GM12892 (cell line): ENCODE measurements at places on chromosomes 13 and 19.

DNA sequence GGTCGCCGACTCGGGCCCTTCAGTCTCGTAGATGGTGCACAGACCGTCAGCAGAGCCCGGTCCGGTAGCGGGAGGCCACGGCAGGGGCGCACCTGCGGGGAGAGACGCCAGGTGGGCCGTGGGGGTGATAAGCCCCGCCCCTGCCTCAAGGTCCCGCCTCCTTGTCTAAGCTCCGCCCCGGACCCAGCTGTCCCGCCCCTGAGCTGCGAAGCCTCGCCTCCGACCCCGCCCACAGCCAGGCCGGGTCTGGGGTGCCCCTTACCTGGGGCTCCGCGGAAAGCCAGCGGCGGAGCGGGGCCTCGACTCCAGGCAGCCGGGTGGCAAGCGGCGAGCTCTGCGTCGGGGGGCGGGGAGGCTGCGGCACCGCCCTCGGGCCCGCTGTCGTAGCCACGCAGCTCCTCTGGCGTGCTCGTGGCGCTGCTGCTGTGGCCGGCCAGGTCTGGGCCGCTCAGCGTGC lies 4.7 kb downstream of the PRR36 start:
- DNase-seq: peak; percentile 69

GRCh38 chr13:24692561-24692960 lies 12.4 kb downstream of the ATP12A start:
- DNase-seq: no peak

GRCh38 chr13:77310161-77310560 lies 16.7 kb downstream of the MYCBP2 start:
- DNase-seq: no peak

GRCh38 chr13:52374873-52375411 lies 31.0 kb downstream of the THSD1 start:
- no peak for DNase-seq

- DNase-seq: no peak
These were observed 795.6 kb upstream of the SLITRK1 start for GRCh38 chr13:84677836-84678235.

DNA sequence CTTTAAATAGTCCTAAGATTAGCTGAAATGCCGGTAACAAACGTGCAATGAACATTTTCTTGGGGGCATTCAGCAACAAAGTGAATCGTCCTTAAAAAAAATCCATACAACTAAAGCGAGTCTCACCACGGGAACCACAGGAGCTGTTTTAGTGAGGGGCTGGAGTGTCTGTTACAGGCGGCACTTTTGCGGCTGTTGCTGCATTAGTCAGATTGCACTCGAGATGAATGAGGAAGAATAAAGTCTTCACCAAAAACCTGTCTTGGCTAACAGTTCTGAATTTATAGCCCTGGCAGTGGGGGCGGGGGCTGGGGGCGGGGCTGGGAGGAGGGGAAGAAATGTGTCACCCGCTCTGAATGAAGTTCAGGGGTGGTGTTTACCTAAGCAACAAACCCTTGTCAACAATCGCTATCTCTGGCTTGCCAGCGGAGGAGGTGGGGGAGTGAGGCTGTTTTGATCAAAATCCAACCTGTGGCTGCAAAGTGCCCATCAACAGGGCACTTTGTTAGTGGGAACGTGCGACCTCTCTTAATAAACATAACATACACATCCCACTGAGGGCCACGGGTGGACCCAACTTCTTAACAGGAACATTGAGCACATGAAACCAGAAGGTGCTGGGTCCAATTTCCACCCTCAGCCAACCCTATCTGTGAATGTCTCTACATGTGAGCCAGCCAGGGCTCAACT lies 44.5 kb downstream of the RFX2 start:
- DNase-seq: no peak

DNA sequence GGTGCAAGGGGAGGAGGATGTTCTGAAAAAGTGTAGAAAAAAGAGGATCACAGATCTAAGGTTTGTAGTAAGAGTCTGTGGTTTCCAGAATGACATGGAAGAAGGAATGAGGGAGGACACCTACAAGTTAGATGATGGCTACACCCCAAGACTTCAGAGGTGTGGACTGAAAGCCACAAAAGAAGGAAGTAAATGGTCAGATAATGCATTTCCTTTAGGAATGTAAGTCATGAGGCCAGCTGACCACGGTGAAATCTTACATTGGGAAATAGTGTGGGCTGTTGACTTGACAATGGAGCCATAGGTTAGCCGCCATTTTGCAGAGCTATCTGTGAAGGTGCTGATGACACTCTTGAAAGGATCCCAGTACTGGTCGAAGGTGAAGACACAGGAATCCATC lies 25.3 kb upstream of the FBXO27 start:
- DNase-seq: no peak

DNA sequence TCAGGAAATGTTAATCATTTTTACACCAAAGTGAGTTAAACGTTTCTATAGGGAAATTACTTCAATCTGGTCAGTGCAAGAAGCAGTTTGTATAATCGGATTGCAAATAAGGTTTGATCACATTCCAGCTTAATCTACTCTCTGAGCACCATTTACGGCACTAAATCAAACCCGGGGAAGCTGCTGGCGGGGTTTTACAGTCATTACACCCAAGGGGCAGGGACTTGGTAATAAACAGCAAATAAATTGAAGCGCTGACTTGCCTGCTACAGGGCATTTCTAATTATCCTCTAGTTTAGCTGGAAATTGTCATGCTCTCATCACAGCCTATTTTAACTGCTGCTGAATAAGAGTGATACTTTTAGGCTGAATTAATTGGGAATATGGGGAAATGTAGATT lies 152.1 kb upstream of the SOX21 start:
- DNase-seq: no peak

- DNase-seq: peak; percentile 25
These were observed 2.1 kb downstream of the EFNB2 start for GRCh38 chr13:106533101-106533942.

- DNase-seq: no peak
These were observed 1.1 kb downstream of the FPR1 start for GRCh38 chr19:51750400-51751094.

DNA sequence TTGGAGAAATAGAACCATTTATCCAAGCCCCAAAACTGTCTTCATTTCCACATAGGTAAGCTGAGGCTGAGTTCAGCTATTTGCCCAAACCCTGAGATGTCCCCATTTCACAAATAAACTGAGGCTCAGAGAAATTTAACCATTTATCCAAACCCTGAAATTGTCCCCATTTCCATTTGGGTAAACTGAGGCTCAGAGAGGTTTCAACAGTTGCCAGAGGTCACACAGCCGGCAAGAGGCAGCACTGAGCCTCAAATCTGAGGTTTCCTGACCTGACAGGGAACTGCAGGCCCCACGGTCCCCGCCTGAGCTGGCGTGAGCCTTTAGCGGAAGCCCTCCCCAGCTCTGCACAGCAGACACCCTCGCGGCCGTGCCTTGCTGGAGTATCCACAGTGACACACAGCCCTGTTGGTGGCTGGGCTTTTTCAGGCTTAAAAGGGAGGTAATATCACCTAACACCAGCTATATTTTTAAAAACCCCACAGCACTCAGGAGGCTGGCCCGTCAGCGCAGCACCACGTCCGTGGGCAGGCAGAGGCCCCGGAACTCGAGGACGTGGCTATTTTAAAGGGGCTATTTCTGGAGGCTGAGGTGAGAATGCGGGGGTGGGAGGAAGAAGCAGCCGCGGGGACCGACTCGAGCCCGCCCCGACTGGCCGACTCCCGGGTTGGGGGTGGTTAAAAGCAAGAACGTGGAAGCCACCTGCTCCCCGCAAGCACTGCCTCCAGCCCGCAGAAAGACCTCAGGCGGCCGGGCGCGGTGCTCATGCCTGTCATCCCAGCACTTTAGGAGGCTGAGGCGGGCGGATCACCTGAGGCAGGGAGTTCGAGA lies 18.5 kb downstream of the PTPRS start:
- DNase-seq: peak; percentile 81

GRCh38 chr13:40101708-40102359 lies 446.4 kb downstream of the COG6 start:
- DNase-seq: no peak

- no peak for DNase-seq
These were observed 122.3 kb upstream of the GPC6 start for GRCh38 chr13:93104270-93104669.

DNA sequence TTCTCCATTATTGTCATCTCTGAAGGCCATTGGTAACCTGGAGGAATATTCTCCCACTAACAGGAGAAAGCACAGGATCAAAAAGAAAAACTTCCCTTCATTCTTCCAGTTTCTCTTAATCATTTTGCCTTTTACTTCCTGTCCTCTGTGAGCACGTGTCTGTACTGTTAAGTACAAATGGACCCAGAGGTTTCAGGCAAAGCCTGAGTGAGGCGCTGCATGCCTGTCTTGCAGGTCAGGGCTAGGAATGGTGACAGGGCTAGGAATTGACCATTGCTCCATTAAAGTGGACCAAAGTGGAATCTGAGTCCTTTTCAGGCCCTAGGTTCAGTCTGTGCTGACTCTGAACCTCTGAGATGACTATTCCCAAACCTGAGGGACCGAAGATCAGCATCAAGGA lies 326.7 kb downstream of the SHISA2 start:
- no peak for DNase-seq

GRCh38 chr13:49622174-49622946 lies 5.9 kb upstream of the ARL11 start:
- no peak for DNase-seq

- peak; percentile 100 for DNase-seq
These were observed at the start of gene POLD1 for GRCh38 chr19:50383852-50384684. TSS of gene POLD1 (plus strand) at chr19:50384347. CDS start at chr19:50398852, 14,505 bp downstream.

GRCh38 chr13:24173795-24174194 lies 13.3 kb downstream of the SPATA13 start:
- no peak for DNase-seq

- no peak for DNase-seq
These were observed 44.9 kb upstream of the USPL1 start for GRCh38 chr13:30572859-30573275.

DNA sequence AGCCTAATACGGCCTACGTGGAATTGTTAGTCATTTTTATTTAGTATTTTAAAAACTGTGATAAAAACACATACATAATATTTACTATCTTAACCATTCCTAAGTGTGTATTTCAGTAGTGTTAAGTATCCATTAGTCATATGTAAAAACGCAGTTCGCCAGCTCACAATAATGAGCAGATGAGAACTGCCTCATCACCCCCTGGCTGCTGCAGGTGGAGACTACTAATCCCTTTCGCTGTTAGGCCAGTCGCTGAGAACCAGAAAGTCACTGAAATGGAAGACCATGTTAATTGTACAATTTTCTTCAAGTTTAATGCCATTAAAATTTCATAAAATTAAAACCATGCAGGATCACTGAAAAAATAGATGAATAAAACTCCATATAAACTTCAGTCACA lies 1.6 kb downstream of the ESD start:
- DNase-seq: no peak
